ENCODE measurements at places on chromosomes 1 and 21.

- no peak for DNase-seq
Observed at GRCh38 chr1:235913311-235913710, 46.6 kb upstream of the LYST start.

DNA sequence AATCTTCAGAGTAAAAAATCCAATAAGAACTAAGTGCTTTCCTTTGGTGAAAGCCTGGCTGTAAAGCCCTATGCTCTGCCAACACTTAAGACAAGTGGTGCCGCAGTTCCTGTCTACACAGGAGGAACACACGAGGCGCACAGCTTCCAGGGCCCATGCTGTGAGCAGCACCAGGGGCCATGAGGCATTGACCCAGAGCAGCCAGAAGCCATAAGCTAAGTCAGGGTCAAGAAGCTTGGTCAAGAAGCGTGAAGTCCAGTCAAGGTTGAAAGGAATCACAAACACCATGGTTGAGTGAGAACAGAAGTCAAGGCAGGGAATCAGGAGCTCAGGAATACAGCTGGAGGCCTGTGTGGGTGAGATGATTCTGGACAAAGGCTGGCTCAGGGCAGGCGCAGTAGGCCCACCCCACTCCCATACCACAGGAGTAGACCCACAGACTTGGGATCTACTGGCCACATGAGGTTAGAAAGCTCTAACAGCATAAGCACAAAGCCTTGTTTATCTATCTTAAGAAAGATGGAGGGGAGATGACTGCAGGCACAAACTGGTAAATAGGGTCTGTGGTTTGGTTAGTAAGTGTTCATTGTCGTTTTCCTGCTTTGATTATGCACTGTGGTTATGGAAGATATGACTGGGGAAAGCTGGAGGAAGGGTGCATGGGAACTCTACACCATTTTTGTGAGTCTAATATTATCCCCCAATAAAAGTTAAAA lies 42.9 kb upstream of the RCAN3 start:
- DNase-seq, result no peak

GRCh38 chr1:53127546-53127945 lies 14.9 kb downstream of the SLC1A7 start:
- no peak for DNase-seq

DNA sequence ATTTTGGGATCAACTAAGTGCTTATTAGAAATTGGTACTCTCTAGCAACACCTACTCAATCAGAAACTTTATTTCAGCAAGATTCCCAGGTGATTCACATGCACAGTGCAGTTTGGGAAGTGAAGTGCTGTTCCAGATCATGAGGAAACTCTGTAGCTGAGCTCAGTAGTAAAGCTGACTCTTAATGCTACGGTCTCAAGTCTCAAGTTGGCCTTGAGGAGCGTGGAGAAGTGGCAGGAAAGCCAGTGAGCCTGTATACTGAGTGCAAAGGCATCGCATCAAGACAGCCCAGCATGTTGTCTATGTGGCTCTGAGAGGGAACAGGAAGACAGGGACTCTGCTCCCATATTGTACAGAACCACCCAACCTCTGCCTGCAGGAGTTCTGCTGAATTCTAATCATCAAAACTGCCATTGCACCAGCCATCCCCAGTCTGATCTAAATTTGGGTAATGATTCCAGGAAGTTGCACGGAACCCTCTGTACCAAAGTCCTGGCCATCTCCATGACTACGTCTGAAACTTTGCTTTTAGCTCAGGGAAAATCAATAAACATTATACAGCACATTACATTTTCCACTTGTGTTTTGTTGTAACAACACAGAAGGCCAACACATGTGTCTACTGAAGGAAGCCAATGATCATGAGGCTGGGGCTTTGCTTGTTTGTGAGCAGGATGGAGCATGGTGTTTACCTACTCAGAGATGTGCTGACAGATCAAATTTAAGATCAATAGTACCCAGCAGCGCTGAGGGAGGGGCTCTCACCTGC lies 105.1 kb upstream of the TLR5 start:
- no peak for DNase-seq

- no peak for DNase-seq
Observed at GRCh38 chr21:45126204-45126626, 51.8 kb downstream of the ADARB1 start.

DNA sequence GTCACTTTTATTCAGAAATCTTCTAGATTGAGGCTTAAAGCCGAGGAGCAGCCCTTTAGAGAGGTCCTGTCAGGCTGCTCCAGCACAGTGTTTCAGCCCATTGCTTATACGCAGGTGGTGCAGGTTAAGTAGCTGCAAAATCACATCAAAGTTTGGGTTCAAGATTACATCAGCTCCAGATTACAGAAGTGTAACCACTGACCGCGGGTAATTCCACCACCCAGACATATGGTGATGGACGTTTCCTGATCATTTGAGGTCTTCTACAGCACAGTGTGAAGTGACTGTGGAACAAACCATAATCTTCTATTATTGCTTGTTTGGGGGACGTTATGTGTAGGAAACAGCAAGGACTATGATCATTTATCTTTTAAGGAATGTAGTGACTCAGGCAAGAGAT lies 11.8 kb downstream of the C1orf115 start:
- no peak for DNase-seq

- no peak for DNase-seq
Observed at GRCh38 chr1:37354876-37355650, 119.3 kb upstream of the ZC3H12A start.

GRCh38 chr1:51541313-51542050 lies 22.4 kb upstream of the EPS15 start:
- no peak for DNase-seq

DNA sequence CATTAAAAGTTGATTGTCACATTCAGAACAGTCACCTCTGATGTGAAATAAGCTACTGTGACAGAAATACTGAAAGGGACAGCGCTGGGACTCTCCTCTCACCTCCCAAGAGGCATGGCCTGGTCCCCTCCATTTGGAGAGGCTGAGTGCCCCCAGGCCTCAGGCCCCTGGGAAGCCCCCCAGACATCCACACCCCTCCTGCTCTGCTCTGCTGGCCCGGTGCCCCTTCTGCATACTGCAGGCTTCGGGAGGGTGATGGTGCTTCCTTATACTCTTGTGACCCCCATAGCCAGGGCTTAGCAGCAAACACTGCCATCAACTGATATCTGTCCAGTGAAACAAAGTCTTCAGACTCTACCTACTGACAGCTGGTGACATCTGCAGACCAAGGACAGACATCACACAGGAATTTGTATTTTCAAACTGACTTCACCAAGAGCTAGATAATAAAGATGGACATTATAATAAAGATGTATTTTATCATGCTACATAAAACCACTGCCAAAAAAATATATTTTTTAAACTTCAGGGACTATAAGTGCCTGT lies 36.9 kb downstream of the C2CD2 start:
- DNase-seq, result no peak

DNA sequence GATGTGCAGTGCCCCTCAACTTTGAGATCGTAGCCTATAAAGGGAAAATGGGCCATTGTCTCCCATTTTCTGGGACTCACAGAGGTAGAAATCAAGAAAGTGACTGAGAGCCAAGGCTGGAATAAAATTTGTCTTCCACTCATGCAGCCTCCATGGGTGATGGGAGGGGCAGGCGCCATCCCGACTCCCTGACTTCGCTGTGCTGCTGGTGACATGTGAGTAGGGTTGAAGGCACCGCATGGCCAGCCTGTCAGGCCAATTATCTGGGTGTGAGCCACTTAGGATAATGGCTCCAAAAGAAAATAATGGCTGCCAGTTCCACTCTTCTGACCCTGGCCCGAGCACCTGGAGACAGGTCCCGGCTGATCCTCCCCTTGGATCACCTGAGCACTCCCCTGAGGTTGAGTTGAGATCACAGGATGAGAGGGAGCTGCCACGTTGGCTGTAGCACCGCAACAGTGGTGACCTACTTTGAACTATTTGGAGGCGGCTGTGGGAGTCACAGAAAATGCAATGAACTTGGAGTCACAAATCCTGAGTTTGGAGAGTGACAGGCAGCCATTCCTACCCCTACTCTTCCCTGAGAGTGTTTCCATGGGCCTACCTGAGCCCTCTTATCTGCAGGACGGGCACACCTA lies 26.3 kb downstream of the CAPN9 start:
- no peak for DNase-seq

- no peak for DNase-seq
Observed at GRCh38 chr1:78726686-78727085, 77.1 kb downstream of the IFI44 start.

DNA sequence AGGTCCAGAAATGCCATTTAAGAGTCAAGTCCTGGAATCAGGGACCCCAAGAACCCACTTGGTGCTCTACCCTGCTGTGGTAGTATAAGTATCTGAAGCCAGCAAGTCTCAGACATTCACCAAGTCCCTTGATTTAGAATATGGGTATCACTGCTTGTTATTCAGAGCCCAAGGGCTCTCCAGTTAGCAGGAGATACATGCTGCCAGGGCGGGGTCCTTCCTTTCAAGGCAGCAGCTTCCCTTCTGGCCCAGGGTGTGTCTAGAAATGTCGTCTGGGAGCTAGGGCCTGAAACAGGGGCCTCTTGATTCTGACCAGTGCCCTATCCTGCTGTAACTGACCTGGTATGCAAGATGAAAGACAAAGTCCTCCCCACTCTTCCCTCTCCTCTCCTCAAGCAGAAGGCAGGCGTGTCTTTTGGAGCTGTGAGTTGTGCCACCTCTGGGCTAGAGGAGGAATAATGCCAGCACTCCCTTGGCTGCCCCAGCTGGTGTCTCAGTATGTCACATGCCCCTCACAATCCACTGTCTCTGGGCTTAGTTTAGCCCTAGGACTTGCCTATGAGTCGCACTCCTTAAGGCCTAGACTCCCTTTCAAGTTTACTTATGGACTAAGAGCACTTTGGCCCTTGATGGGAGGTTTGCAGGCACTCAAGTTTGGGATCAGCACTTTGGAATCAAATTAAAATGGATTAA lies 200.2 kb downstream of the MRPL39 start:
- no peak for DNase-seq

- DNase-seq, result no peak
Observed at GRCh38 chr1:206797534-206798383, 25.5 kb upstream of the IL10 start.

GRCh38 chr1:116852910-116853309 lies 56.8 kb upstream of the PTGFRN start:
- no peak for DNase-seq

DNA sequence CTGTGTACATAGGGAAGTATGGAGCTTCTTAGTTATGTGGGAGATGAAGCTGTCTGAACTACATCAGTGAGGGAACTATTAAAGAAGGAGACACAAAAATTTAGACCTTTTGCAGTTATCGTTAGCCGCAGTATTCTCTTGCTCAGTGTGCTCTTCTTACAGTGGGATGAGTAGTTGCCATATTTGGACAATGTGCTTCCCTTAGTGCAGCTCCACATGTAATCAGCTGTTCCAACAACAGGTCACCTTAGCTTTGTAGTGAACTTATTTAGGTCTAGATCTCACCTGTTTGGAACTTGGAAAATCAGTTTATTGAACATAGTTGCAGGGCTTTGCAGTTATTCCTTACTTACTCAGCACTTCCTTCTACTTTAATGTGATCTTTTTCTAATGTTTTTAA lies 18.1 kb downstream of the GPR52 start:
- DNase-seq, result no peak

DNA sequence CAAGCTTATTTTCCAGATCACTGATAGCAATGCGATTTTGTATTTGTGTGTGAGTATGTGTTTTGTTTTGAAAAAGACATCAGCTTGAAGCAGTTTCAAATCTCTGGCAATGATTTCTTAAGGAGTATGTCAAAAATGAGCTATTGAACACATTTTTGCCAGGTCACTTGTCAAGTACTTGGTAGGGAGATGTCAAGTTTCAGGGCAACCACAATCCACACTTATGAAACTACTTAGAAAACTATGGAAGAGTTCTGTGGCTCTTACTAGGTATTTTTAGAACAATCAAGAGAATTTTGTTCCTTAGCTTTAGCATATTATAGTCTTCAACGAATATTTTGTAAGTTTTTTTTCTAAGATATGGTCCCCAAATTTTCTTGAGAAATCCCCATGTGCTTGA lies 318.8 kb upstream of the ZRANB2 start:
- no peak for DNase-seq

DNA sequence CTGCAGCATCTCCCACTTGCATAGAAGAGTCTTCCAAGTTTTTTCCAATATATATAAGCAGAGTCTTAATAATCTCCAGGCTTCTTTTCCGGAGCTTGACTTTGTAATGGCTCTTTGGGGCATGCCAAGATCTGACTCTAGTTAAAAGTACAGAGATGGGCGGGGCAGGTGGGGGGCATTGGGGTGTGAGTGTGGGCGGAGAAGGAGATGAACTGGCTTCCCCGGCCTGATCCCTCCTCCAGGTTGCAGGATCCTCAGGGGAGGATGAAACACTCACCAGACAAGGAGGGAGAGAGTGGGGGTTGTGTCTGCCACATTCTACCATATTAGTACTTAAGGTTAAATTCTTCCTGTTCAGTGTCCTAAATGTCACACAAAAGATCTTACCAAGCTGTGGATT lies 23.0 kb downstream of the S100A10 start:
- DNase-seq, result no peak

- DNase-seq, result no peak
Observed at GRCh38 chr1:167446966-167447365, 71.4 kb downstream of the CD247 start.

DNA sequence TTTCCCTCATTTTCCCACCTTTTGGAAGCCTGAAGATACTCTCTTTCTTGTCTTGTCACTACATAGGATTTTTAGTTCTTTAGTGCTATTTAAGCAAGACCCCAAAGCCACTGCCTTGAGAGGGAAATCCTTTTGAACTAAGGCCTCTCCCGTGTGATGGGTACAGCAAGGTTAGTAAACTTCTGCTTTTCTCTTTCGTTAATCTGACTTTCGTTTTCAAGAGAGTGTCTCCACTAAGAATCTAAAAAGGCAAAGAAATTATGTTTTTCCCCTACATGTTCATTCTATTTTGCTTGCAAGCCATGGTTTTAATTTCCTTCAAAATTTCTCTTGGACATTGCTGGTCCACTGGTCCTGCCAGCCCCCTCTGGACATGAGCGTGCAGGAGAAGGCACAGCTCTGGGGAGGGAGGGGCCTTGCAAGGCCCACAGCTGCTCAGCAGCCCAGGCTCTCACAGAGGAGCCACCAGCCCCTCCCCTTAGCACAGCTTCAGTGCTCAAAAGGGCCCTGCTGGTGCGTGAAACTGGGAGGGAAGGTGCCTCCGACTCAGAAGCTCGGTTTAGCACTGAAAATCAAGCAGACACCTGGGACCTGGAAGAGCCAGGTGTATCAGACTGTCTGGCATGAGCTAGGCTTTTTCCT lies 210.9 kb upstream of the GALNT2 start:
- DNase-seq, result no peak

- DNase-seq, result no peak
Observed at GRCh38 chr1:94817712-94818111, 2.4 kb upstream of the SLC44A3 start.

GRCh38 chr1:186557147-186557777 lies 96.3 kb upstream of the PDC start:
- DNase-seq, result no peak

DNA sequence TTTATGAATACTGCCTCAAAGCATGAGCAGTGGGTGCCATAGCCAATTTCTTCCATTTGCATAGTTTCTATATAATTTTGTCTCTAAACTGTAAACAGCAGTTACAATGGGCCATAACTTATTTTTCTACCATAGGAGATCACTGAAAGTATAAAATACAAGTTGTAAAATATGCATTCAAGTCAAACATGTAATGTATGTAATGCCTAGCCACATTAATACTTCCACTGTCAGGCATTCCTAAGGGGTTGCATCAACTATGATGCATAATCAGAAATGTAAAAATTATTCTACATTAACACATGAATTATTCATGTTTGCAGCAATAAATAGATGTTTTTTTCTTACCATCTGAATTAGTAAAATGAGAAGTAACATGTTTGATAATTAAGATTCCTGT lies 560.3 kb upstream of the ZP4 start:
- DNase-seq, result no peak

Data from left renal pelvis (tissue), 4 donors.